ENCODE measurements at places on chromosomes 6 and 20.

GRCh38 chr6:119308991-119309657 is 40.4 kb downstream of the MAN1A1 start:
- DNase-seq, result no peak

GRCh38 chr20:59032713-59033059 is 551 bp upstream of the ATP5F1E start:
- no peak for DNase-seq

GRCh38 chr6:44422531-44422930 is 35.0 kb downstream of the CDC5L start:
- no peak for DNase-seq

- DNase-seq, result no peak
Measured at GRCh38 chr20:57940868-57941522, 231.2 kb upstream of the PMEPA1 start.

- DNase-seq, result no peak
Measured at GRCh38 chr6:97289332-97289731, 6.3 kb upstream of the MMS22L start.

DNA sequence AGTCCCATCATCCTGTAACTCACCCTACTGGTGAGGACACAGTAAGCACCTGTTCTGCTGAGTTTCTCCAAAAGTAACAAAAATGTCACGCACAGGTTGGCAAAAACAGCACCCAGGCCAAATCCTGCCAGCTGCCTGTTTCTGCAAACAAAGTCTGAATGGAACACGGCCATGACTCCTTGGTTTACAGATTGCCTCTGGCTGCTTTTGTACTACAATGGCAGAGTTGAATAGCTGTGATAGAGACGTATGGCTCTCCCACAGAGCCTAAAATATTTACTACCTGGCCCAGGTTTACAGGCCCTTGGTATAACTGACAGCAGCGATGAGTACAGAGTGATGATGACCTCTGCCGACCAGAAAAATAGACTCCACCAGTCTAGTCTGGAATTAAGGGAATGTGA is 52.6 kb downstream of the CNKSR3 start:
- DNase-seq, result no peak

GRCh38 chr20:44942264-44942973 is 17.8 kb downstream of the TOMM34 start:
- no peak for DNase-seq

DNA sequence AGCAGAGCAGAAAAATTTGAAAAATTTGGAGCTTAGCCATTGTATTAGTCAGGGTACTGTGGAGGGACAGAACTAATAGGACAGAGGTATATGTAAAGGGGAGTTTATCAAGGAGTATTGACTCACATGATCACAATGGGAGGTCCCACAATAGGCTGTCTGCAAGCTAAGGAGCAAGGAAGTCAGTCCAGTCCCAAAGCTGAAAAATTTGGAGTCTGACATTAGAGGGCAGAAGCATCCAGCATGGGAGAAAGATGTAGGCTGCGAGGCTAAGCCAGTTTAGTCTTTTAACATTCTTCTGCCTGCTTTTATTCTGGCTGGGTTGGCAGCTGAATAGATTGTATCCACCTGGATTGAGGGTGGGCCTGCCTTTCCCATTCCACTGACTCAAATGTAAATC is 82.0 kb downstream of the SMPDL3A start:
- no peak for DNase-seq

- no peak for DNase-seq
Measured at GRCh38 chr6:39428152-39428551, 105.7 kb upstream of the KCNK16 start.

DNA sequence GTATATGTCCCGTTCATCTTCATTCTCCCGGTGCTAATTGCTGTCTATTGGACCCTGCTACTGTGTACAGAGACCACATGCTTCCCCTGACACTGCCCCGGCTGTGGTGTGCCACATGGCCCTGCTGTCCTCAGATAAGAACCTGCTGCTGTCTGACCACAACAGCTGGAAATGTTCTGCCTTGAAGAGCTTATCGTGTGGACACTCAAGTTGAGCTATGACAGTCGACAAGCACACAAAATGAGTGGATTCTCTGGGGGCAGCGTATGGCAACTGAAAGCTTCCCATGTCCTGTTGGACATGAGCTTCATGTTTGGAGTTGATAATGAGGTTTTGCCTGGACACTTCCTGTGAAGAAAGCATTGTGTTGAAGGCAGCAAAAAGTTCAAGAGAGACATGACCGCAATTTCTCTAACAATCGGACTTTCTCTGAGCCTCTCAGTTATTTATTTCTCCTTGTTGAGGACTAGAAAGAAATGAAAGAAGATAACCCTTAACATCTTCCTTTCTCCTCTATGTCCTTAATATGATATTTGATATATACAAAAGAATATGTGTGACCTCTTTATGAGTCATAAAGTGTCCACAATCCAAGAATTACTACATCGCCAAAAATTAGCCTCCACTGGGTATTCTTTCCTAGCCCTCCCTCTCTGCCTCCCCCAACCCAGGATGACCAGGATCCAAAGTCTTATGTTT is 187.1 kb upstream of the TCF21 start:
- DNase-seq, result no peak

- DNase-seq, result peak; percentile 24
Measured at GRCh38 chr6:24719125-24719971, at the start of gene C6orf62. TSS of gene C6orf62 (minus strand) at chr6:24719154. CDS start at chr6:24718668, 486 bp downstream.

- no peak for DNase-seq
Measured at GRCh38 chr20:4836935-4837334, 115.2 kb downstream of the PRND start.

- DNase-seq, result no peak
Measured at GRCh38 chr20:37471741-37472235, 49.3 kb upstream of the NNAT start.

DNA sequence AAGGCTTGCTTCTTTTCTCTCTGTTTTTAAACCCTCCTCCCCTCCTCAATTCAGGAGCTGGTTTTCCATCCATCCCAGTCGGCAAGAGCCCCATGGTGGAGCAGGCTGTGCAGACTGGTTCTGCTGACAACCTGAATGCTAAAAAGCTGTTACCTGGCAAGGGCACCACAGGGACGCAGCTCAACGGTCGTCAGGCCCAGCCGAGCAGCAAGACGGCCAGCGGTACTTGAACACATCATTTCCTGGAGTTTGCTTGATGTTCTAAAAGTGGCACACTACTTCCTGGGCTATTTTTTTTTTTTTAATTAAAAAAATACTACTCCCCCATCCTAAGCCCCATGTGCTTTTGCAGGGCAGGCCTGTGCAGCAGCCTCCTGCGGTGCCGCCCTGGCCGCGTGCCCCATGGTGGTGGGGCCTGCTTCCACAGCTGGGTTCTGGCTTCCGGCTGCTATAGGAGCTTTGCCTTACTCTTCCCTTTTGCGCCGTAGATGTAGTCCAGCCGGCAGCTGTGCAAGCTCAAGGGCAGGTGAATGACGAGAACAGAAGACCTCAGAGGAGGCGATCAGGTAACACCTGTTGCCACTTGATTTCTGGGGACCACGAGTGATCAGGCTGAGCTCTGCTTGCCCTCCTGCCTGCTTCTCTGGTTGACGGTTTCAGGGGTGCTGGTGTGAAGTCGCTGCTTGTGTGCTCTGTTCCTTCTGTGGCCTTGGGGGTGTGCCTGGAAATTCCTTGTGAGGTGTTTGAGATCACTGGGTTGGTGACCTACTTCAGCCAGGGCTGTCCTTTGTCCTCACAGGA is 7.7 kb downstream of the LSM14B start:
- DNase-seq, result no peak

DNA sequence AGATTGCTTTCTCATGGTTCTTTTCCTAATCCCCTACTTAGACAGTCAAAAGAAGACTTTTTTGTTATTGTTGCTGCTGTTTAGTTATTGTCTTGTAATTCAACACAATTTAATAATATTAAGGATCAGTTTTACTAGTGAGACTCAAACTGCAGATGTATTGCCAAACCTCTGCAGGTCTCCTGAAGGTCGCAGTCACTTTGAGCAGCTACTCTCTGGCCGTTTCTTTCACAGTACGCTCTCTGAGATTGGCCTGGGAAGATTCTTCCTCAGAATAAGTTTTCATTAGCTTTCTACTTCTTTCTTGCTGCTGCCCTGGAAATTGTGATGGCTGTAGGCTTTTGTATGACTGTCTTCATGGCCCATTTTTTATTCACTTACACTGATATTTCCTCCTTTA is 930.8 kb downstream of the QKI start:
- no peak for DNase-seq

DNA sequence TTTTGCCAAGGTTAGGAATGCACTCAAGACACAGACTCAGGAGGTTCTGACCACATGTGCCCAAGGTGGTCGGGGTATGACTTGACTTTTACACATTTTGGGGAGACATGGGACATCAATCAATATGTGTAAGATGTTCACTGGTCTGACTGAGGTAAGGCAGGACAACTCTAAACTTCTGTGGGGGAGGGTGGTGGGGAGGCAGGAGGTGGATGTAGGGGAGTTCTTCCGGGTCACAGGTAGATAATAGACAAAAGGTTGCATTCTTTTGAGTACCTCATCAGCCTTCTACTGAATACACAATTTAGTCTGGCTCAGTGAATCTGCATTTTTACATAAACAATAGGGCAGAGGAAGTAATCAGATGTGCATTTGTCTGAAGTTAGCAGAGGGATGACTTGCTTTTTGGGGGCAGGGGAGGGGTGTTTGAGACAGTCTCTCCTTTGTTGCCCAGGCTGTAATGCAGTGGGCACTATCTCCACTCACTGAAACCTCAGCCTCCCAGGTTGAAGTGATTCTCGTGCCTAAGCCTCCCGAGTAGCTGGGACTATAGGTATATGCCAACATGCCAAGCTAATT is 10.9 kb downstream of the ECHDC1 start:
- DNase-seq, result no peak

GRCh38 chr20:15832512-15832911 is 740.7 kb downstream of the KIF16B start:
- DNase-seq, result no peak

GRCh38 chr6:73556836-73557235 is 36.0 kb upstream of the EEF1A1 start:
- no peak for DNase-seq

- DNase-seq, result no peak
Measured at GRCh38 chr6:104173668-104174067, 686.1 kb downstream of the HACE1 start.

GRCh38 chr20:63483834-63484233 is 11.4 kb upstream of the KCNQ2 start:
- DNase-seq, result no peak

DNA sequence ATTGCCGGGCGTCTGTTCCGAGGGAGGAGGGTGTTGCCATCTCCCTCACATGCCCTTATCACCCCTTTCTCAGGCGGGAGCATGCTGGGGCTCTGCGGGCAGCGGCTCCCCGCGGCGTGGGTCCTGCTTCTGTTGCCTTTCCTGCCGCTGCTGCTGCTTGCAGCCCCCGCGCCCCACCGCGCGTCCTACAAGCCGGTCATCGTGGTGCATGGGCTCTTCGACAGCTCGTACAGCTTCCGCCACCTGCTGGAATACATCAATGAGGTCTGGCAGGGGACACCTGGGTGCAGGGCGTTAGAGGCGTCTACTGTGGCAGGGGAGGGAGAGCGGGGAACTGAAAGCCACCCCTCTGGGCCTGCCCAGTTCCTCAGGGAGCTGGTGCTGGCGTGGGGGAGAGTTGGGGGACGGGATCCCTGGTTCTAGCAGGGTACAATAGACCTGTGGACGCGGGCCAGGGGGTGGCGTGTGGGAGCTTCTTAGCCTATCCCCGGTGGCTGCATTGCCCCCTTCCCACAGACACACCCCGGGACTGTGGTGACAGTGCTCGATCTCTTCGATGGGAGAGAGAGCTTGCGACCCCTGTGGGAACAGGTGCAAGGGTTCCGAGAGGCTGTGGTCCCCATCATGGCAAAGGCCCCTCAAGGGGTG is 697 bp downstream of the PPT2 start:
- DNase-seq, result peak; percentile 48

DNA sequence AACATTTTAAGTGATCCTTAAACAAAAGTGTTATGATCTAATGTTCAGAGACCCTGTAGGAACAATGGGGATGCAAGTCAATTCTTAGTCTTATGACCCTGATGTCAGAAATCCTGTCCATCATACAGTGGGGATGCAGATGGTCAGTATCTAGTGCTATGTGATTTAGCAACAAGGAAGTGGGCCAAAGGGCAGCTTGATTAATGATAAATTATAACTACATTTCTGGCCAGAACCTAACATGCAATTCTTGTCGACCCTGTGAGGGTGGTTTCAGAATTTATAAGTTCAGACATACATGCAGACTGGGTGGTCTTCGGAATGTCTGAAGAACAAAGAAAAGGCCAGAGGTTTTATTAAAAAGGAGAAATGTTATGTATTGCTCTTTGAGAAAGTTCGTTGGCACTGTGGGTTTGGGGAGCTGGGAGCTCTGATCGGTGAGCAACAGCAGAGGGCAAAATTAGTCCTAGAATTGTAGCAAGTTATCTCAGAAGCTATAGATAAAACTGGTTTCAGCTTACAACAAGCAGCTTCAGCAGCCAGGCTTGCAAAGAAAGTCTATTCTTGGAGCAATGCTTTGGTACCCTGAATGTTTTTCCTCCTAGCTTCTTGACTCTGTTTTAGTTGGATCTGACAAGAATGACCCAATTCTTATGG is 50.8 kb downstream of the RPF2 start:
- DNase-seq, result no peak

DNA sequence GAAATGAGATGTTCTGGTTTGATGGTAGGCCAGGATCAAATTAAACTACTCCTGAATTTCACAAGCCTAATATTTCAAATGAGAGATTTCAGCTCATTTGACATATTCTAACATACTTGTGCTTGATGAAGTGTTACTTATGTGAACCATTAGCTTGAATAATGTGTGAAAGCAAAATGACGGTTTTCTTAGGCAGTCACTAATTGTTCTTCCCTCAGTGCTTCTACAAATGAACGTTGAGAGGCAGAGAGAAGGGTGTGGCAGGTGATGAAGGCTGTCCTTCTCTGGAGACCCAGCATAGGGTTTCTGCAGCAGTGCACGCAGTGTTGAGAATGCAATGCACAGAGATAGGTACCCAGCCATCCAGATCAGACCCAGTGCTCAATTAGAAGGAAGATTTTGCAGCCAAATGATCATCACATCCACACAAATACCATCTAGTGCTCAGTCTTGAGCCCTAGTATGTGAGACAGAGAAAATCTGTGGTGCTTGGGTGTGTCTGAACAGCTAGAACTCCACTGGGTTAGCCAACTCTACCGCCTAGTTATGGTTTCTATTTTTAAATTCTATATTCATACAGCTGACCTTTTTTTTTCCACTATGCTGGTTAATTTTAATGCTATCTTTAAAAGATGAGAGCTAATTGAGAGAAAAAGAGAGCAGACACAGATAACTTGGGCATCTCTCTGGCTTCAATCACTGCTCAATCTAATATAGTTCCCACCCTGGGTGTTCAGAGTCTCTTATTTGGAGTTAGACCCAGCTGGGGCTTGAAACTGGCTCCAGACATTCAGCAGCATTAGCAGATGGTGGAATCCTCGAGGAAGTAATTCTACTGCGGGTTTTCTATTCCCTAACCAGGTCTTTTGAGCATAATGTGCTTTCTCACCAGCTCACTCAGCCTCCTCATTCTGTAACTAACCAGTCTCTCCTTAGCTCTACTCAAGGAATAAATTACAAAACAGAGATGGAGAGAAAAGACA is 4.4 kb upstream of the MYLIP start:
- no peak for DNase-seq
